Stimulated activated naive CD4-positive, alpha-beta T cell treated with Interleukin-2 at 50 U/mL for 16 hours (primary cell): ENCODE measurements at places on chromosomes 4 and X.

DNA sequence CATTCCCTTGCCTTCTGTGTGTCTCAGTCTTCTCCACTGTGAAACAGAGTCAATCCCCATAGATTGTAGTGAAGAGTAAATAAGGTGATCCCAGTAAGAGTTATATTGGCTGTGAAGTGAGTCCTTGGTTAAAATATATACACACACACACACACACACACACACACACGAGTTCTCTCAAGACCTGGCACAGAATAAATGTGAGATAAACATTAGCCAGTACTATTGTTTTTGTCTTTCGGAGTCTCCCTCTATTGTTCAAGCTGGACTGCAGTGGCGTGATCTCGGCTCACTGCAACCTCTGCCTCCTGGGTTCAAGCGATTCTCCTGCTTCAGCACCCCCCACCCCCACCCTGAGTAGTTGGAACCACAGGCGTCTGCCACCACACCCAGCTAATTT lies 44.8 kb upstream of the FAM156A start:
- no peak for DNase-seq

DNA sequence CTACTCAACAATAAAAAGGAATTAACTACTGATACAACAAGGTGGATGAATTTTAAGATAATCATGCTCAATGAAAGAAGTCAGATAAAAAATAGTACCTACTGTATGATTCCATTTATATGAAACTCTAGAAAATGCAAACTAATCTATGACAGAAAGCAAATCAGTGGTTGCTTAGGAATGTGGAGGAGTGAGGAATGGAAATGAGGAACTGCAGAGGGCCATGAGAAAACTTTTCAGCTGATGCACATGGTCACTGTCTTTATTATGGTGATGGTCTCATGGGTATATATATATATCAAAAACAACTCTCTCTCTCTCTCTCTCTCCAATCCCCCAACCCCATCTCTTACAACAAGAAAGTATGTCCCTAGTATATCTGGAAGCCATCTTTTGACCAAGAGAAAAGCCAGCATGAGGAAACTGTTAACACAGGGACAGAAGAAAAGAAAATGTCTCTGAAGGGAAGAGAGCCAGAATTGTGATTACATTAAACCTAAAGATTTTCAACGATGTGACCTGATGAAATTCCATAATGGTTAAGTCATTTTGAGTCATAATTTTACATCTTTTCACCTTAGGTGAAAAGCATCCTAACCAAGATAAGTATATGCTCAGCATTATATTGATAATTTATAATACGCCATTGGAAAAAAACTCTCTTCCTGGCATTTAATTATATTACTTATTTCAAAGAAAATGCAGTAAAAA lies 8.5 kb upstream of the NFKB1 start:
- DNase-seq = no peak

DNA sequence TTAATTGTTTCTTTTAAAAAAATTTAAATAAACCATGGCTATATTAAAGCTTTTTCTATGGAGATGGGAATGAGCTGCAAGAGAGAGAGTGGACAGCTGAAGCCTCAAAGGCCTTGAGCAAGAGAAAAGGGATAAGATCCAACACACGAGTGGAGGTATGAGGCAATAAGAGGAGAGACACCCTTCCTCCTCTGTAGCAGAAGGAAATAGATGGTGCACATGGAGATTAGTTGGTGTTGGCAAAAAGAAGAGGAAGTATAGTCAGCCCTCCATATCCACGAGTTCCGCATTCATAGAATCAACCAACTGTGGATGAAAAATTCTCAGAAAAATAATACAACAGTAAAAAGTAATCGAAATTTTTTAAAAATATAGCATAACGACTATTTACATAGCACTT lies 3.2 kb downstream of the CXorf38 start:
- no peak for DNase-seq

GRCh38 chrX:34437586-34437985 lies 219.5 kb downstream of the TMEM47 start:
- no peak for DNase-seq

- DNase-seq = no peak
These were observed 334.4 kb upstream of the PCDH18 start for GRCh38 chr4:137866671-137867070.

DNA sequence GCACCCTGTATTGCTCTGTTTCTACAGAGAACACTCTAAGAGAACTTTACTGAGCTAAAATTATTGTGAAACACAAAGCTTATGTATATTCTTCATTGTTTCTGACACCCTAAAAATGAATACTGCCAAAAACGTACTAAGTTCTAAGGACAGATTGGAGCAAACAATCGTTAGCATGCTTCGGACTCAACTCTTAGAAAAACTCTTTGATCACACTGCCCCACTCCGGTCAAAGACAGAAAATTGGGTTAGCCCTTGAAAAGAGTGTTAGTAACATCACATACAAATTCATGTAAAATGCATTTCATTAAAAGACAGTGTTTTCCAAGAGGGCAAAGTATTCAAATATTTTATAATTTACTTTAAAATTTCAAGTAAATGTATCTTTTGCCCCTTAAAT lies 177.4 kb downstream of the DCHS2 start:
- DNase-seq = no peak

GRCh38 chr4:168440442-168441264 lies 39.6 kb downstream of the DDX60L start:
- DNase-seq = no peak

GRCh38 chrX:132404266-132404665 lies 84.6 kb downstream of the MBNL3 start:
- no peak for DNase-seq

GRCh38 chrX:1618689-1619088 lies 3.8 kb downstream of the ASMT start:
- no peak for DNase-seq

DNA sequence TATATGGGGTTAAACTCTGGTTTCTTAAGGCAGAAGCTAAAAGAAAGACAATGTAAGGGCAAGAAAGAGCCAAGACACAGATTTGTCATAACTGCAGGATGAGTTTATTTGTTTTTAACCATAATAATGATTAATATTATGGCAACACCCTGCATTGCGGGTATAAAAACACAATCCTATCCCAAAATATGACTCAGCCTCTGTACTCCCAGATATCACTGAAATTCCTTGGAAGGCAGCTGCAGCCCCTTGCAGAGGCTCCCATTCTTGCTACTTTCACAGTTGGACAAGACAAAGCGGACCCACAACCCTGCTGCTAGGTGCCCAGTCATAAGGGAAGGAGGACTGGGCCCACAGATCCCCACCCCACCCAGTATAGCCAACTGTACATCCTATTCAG lies 20.4 kb upstream of the FGF16 start:
- no peak for DNase-seq

GRCh38 chr4:139611391-139611790 lies 54.2 kb upstream of the MGST2 start:
- no peak for DNase-seq

GRCh38 chrX:119475389-119476101 lies 7.3 kb downstream of the SLC25A5 start:
- DNase-seq = no peak

DNA sequence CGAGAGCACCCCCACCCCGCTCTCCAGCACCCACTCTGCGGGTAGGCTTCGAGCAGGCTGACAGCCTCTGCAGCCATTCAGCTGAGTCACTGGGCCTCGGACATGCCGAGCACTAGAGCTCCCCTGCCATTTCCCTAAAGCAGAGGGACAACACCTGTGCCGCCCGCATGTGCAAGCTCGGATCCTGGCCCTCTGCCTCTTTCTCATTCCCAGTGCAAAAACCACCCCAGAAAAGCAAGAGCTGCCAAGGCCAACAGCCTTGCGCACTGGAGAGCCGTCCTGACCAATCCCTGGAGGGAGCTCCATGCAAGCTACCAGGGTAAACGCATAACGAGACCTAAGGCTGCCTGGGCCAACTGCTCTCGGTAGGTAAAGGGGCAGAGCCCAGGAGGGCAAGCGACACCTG lies 5.3 kb downstream of the HCFC1 start:
- no peak for DNase-seq

- no peak for DNase-seq
These were observed 27.0 kb upstream of the LNX1 start for GRCh38 chr4:53618321-53618720.

GRCh38 chrX:46611658-46612362 lies 38.2 kb downstream of the CHST7 start:
- DNase-seq = no peak

DNA sequence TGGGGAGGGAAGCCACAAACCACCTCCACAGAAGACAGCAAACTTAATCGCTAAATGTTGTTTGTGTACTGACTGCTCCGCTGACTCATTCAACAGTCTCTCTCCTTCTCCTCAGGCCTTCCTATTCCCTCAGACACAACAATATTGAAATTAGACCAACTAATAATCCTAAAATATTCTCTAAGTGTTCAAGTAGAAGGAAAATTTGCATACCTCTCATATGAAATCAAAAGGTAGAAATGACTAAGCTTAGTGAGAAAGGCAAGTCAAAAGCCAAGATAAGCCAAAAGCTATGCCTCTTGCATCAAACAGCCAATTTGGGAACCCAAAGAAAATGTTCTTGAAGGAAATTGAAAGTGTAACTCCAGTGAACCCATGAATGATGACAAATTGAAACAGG lies 75.7 kb upstream of the ARHGAP24 start:
- DNase-seq = no peak

DNA sequence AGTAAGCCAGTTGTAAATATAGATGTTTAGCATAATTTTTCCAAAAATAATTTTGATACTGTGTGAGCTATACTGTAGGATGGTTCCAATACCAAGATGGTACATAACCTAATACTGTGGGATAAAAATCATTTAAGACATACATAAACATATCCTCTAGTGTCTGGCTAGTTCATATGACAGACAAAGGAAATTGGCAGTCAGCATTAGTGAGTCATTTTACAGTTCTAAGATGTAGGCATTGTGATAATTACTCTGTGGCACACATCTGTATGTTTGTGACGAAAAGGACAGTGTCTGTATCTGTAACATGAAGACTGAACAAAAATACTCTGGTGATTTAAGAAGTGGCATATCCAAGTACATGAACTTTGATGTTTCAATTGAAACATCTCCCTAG lies 49.6 kb downstream of the UGT2A2 start:
- DNase-seq = no peak

- no peak for DNase-seq
These were observed 114.3 kb upstream of the EMCN start for GRCh38 chr4:100632163-100632562.

DNA sequence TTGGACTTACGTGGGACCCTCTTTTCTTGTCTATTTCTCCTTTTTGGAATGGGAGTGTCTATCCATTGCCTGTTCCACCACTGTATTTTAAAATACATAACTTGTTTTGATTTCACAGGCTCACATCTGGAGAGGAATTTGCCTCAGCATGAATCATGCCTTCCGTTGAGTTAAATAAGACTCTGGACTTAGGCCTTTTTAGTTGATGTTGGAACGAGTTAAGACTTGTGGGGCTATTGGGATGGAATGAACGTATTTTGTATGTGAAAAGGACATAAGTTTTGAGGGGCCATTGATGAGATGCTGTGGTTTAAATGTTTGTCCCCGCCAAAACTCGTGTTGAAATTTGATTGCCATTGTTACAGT lies 66.2 kb downstream of the BEX3 start:
- DNase-seq = no peak
